ENCODE measurements at places on chromosomes 2 and 18.

DNA sequence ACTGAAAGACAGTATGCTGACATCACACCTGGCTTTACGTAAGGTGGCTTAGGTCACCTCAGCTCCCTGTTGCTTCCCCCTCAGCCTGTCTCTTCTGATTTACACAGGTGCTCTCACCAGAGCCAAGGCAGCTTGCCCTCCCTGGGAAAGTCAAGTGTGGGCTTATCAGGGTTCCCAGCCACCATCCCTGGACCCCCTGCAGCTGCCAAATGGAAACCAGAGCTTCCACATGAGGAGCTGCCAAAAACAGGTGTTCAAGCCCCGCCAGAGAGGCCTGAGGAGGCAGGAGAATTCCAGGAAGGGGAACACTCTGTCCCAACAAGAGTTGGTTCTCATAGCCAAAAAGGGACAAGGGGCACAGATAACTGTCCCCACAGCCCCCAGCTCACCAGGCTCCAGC, 266.7 kb downstream of the ATAD2B start:
- DNase-seq: no peak

- peak; percentile 37 for DNase-seq
These were observed 19.8 kb downstream of the ARL5A start for GRCh38 chr2:151808258-151809072.

GRCh38 chr2:62297624-62298010, 101.7 kb downstream of the B3GNT2 start:
- no peak for DNase-seq

DNA sequence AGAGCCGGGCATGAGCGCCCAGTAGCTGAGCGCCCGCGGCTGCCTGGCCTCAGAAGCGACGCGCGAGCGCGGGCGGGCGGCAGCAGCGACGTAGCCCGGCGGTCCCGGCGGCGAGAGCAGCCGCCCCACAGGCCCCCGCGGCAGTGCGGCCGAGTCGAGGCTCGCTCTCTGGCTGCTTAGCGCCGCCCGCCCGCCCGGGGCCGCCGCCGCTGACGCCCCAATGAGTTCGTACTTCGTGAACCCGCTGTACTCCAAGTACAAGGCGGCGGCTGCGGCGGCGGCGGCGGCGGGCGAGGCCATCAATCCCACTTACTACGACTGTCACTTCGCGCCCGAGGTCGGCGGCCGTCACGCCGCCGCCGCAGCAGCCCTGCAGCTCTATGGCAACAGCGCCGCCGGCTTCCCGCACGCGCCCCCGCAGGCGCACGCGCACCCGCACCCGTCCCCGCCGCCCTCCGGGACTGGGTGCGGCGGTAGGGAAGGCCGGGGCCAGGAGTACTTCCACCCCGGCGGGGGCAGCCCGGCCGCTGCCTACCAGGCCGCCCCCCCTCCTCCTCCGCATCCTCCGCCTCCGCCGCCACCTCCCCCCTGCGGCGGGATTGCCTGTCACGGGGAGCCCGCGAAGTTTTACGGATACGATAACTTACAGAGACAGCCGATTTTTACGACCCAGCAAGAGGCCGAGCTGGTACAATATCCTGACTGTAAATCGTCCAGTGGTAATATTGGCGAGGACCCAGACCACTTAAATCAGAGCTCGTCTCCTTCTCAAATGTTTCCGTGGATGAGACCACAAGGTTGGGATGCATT, 847 bp downstream of the HOXD8 start:
- no peak for DNase-seq

DNA sequence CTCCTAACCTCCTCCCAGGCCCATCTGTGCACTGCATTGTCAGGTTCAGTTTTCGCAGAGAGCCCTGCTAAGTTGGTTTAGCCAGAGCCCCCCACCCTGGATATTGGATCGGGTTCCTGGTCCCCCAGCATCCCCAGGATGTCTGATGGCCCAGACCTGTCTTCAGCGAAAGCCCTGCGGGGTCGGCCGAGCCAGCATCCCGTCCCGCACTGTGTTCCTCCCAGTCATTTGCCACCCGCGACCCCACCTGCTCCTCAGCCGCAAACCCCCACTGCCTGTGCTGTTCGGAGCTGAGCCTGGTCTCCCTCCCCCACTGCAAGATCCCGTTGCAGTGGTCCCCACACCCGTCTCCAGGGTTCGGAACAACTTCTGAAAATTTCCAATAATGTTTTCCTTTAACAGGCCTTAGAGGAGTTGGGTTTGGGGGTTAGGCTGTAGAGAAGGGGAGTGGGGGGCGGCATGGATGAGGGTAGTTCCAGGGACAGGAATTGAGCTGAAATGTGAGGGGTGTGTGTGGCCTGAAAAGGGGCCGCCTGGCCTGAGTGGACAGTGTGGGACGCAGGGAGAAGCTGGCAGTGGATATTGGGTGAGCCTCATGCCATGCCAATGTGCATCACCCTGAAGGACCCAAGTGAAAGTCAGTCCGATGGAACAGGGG, 1.6 kb upstream of the COPS9 start:
- no peak for DNase-seq
